Stimulated activated memory B cell treated with anti-CD40 and anti-IgM and Interleukin-4, amounts not matched to agents 10 μg/mL and 1 μg/mL and 100 μg/mL, for 72 hours (primary cell): ENCODE measurements at places on chromosomes 12 and 14.

- peak overlapping the region; percentile 92 for H3K4me3 ChIP-seq
- peak overlapping the region; percentile 98 for H3K27ac ChIP-seq
- H3K36me3 ChIP-seq = peaks cover 72% of the 10 kb centered on the region
- H3K4me1 ChIP-seq = peaks cover 47% of the 10 kb centered on the region
- ATAC-seq = peak; percentile 31
Observed at GRCh38 chr12:6532051-6532926, 2.0 kb upstream of the GAPDH start.

GRCh38 chr12:28446031-28446430 is 255.8 kb downstream of the CCDC91 start:
- H3K4me3 ChIP-seq = no peak overlapping the region
- ATAC-seq = no peak
- no peaks in the 10 kb centered on the region for H3K4me1 ChIP-seq
- H3K27ac ChIP-seq = no peak overlapping the region
- no peaks in the 10 kb centered on the region for H3K27me3 ChIP-seq

DNA sequence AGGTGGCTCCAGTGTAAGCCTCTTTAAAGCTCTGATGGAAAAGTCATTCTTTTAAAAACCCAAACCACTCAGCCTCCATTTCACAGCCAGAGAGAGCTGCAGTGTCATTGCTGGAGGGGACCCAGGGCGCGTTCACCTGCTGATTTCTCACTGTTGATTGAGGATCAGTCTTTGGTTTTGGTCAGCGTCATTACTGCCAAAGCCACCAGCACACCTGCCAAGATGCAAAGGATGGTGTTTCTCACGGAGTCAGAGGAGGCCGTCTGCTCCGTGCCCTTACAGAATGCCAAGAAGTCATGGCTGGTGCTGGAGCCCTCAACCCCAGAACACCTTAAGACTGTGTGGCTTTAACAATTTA is 32.8 kb upstream of the BATF start:
- peak overlapping the region; percentile 66 for H3K4me3 ChIP-seq
- peaks cover 13% of the 10 kb centered on the region for H3K27me3 ChIP-seq
- H3K36me3 ChIP-seq = no peaks in the 10 kb centered on the region
- no peak for ATAC-seq
- peaks cover 57% of the 10 kb centered on the region for H3K4me1 ChIP-seq

DNA sequence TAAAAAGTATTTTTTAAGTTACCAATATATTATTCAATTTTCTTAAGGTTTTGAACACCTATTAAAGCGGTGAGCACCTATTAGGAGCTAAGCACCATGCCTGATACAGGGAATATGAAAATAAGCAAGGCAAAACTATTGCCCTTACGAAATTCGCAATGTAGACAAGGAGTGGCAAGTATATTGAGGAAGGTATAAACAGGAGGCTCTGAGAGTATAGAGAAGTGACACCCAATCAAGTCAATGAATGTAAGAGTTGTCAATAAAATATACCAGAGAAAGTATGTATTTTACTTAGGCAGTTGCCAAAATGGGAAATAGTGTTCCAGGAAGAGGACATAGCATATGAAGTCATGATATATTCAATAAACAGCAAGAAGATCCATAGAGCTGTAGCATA is 57.2 kb downstream of the LRP6 start:
- no peak for ATAC-seq
- H3K27me3 ChIP-seq = peaks cover 5% of the 10 kb centered on the region
- H3K36me3 ChIP-seq = no peaks in the 10 kb centered on the region
- H3K4me1 ChIP-seq = no peaks in the 10 kb centered on the region
- H3K27ac ChIP-seq = no peak overlapping the region
- H3K4me3 ChIP-seq = no peak overlapping the region

DNA sequence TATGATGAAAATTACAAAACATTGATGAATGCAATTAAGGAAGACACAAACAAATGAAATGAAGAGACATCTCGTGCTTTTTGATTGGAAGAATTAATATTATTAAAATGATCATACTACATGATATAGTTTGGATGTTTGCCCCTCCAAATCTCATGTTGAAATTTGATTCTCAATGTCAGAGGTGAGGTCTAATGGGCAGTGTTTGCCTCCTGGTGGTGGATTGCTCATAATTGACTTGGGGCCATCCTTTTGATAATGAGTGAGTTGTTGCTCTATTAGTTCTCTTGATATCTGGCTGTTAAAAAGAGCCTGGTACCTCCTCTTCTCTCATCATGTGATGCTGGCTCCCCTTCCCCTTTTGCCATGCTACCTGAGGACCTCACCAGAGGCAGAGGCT is 56.7 kb downstream of the CD163L1 start:
- H3K4me1 ChIP-seq = no peaks in the 10 kb centered on the region
- no peak for ATAC-seq
- no peak overlapping the region for H3K4me3 ChIP-seq
- peaks cover 32% of the 10 kb centered on the region for H3K27me3 ChIP-seq
- H3K27ac ChIP-seq = no peak overlapping the region

DNA sequence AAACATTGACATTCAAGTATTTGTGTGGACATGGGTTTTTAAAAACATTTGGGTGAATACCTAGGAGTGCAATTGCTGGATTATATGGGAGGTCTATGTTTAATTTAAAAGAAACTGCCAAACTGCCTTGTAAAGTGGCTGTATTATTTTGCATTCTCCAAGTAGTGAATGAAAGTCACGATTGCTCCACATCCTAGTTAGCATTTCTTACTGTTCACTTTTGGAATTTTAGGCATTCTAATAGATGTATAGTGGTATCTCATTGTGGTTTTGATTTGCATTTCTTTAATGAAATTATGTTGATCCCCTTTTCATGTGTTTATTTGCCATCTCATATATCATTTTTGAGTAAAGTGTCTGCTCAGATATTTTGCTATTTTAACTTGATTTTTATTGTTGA is 159.5 kb downstream of the FOXG1 start:
- no peak for ATAC-seq
- no peak overlapping the region for H3K27ac ChIP-seq
- H3K36me3 ChIP-seq = no peaks in the 10 kb centered on the region
- H3K27me3 ChIP-seq = no peaks in the 10 kb centered on the region

- no peak for ATAC-seq
- no peak overlapping the region for H3K27ac ChIP-seq
- peaks cover 30% of the 10 kb centered on the region for H3K36me3 ChIP-seq
Observed at GRCh38 chr14:71415404-71415690, 508.1 kb downstream of the PCNX1 start.

GRCh38 chr12:27899151-27899661 is 73.3 kb downstream of the PTHLH start:
- H3K4me1 ChIP-seq = peaks cover 11% of the 10 kb centered on the region
- H3K27ac ChIP-seq = no peak overlapping the region
- ATAC-seq = no peak
- peaks cover 7% of the 10 kb centered on the region for H3K27me3 ChIP-seq
- no peaks in the 10 kb centered on the region for H3K36me3 ChIP-seq

GRCh38 chr14:51188566-51189185 is 51.4 kb upstream of the TMX1 start:
- no peak overlapping the region for H3K4me3 ChIP-seq
- H3K36me3 ChIP-seq = no peaks in the 10 kb centered on the region
- peaks cover 25% of the 10 kb centered on the region for H3K4me1 ChIP-seq
- H3K27me3 ChIP-seq = no peaks in the 10 kb centered on the region

- ATAC-seq = peak; percentile 80
- peak overlapping the region; percentile 91 for H3K27ac ChIP-seq
- H3K4me3 ChIP-seq = peak overlapping the region; percentile 49
- H3K27me3 ChIP-seq = no peaks in the 10 kb centered on the region
- H3K36me3 ChIP-seq = peaks cover 6% of the 10 kb centered on the region
- peaks cover 75% of the 10 kb centered on the region for H3K4me1 ChIP-seq
Observed at GRCh38 chr12:4153343-4153892, 120.1 kb upstream of the CCND2 start.

DNA sequence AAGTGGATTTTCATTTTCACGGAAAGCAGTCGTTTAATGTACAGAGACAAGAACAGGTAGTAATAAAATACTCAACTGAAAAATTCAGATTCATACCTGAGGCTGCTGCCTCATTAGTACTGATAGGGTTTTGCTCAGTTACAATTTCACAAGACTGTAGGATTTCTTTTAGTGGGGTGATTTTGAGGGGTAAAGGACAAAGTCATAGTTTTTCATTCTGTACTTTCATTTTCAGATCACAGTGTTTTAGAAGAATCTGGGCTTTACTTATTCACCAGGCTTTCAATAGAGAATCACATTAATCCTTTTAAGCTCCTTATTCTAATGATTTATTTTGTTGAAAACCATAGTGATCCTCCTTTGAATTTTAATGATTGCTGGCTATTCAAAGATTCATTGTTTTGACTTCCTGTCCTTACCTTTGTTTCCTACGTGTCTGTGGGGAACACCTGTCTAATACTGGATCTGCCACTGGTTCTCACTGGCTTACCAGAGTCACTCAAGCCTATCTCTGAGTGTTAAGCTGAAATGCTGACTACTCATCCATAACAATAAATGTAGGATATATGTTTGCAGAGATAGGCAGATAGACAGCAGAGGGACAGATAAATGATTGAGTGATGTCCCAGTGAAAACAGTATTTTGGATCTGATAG is 243.8 kb upstream of the NPAS3 start:
- peaks cover 4% of the 10 kb centered on the region for H3K4me1 ChIP-seq
- H3K36me3 ChIP-seq = no peaks in the 10 kb centered on the region

DNA sequence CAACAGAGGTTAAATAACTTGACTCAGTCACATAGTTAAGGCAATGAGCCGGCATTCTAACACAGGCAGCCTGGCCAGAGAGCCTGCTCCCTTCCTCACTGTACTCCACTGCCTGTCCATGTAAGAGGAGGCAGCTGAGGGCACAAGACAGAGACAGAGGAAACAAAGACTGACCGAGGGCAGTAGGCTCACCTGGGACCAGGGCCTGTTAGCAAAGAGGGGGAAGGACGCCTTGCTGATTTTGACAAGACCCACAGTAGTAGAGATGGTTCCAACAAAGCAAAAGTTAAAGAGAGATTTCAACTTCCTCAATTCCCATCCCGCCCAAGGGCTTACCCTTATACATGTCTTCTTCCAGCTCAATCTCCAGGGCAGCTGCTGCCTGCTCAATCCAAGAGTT is 26.5 kb downstream of the OTUB2 start:
- H3K4me3 ChIP-seq = no peak overlapping the region
- H3K27me3 ChIP-seq = no peaks in the 10 kb centered on the region
- peaks cover 12% of the 10 kb centered on the region for H3K4me1 ChIP-seq
- H3K36me3 ChIP-seq = peaks cover 81% of the 10 kb centered on the region
- ATAC-seq = no peak
- H3K27ac ChIP-seq = no peak overlapping the region

DNA sequence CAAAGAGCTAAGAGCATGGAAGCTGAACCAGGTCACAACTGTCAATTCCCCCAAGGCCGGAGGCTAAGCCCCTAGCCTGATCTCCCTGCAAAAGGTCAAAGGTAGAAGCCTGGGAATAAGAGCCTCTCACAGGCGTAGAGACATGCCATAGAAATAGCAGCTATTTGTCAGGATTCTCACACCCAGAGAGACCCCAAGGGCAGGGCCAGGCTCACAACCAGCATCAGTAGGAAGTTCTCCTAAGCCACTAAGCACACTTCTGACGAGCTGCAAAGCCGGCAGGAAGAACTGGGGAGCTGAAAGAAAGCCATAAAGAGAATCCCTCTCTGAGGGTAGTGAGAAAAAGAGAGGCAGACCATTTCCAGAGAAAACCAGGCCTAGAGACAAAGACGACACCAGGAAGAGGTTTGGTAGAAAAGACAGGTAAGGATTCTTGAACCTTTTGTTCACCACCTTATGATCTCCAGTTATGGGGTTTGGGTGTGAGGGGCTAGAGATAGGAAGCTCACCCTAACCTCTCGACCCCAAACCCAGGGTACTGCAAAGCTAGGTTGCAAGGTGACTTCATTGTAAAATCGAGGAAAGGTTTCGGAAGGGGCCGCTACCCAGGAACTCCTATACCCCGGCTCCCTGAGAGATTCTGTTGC is 1.0 kb downstream of the SMARCC2 start:
- H3K4me3 ChIP-seq = peak overlapping the region; percentile 90
- H3K36me3 ChIP-seq = peaks cover 34% of the 10 kb centered on the region
- peak overlapping the region; percentile 91 for H3K27ac ChIP-seq

GRCh38 chr14:30855345-30856037 is 18.9 kb upstream of the COCH start:
- peak overlapping the region; percentile 73 for H3K27ac ChIP-seq
- H3K36me3 ChIP-seq = no peaks in the 10 kb centered on the region
- no peaks in the 10 kb centered on the region for H3K27me3 ChIP-seq
- peak overlapping the region; percentile 23 for H3K4me3 ChIP-seq

DNA sequence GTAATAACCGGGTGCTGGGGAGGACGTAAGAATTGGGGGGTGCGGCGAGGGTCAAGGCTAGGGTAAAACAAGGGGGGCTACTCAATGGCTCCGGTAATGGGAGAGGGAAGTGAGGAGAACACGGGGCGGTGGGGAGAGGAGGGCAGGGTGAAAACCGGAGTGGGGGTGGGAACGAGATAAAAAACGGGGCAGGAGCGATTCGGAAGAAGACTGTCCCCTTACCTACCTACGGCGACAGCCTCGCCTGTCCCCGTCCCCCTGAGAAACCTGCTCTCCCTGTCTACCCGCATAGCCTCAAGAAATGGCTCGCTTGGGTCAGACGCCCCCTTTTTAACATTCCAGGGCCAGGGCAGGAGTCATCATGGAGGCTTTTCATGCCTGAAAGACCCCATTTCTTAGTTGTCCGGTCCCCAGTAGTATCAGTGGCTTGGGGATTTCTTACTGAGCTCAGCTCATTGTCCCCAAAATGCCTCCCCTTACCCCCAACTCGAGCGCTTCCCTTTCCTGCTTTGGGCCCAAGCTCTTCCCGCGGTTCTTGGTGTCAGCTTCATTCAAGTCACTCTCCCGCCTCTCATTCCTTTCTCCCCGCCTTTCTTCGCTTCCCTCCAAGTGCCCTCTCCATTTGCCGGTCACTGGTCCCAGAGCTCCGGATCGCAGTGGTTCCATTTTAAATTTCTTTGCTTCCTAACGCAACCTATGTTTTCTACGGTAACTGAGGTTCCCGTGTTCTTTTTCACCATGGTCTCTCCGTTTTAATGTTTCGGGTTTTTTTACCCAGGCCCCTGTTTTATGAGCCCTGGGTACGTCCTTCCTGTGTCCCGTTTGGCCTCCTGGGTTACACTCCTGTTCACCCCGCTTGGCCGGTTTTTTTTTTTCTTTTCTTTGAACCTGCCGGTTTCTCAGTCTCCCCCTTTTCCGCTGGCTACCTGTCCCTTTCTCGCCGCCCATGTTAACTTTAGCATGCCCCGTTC is 1.2 kb upstream of the WSB2 start:
- ATAC-seq = no peak
- H3K36me3 ChIP-seq = no peaks in the 10 kb centered on the region
- peaks cover 52% of the 10 kb centered on the region for H3K4me1 ChIP-seq
- peak overlapping the region; percentile 90 for H3K27ac ChIP-seq
- H3K4me3 ChIP-seq = peak overlapping the region; percentile 95

- no peaks in the 10 kb centered on the region for H3K27me3 ChIP-seq
- H3K4me1 ChIP-seq = peaks cover 44% of the 10 kb centered on the region
- ATAC-seq = peak; percentile 83
- peak overlapping the region; percentile 61 for H3K27ac ChIP-seq
- H3K4me3 ChIP-seq = no peak overlapping the region
- H3K36me3 ChIP-seq = no peaks in the 10 kb centered on the region
Observed at GRCh38 chr12:94525951-94526350, 66.3 kb upstream of the CEP83 start.

GRCh38 chr12:89695830-89696229 is 12.8 kb downstream of the ATP2B1 start:
- peaks cover 88% of the 10 kb centered on the region for H3K4me1 ChIP-seq
- H3K36me3 ChIP-seq = peaks cover 27% of the 10 kb centered on the region
- H3K27me3 ChIP-seq = no peaks in the 10 kb centered on the region
- ATAC-seq = no peak
